ENCODE measurements at places on chromosomes 12 and 14.

DNA sequence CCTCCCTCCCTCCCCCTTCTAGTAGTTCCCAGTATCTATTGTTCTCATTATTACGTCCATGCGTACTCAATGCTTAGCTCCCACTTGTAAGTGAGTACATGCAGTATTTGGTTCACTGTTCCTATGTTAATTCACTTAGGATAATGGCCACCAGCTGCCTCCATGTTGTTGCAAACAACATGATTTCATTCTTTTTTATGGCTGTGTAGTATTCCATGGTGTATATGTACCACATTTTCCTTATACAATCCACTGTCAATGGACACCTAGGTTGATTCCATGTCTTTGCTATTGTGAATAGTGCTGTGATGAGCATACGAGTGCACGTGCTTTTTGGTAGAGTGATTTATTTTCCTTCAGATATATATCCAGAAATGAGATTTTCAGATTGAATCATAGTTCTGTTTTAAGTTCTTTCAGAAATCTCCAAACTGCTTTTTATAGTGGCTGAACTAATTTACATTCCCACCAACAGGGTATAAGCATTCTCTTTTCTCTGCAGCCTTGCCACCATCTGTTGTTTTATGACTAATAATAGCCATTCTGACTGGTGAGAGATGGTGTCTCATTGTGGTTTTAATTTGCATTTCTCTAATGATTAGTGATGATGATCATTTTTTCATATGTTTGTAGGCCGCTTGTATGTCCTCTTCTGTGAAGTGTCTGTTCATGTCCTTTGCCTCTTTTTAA is 17.9 kb upstream of the CLEC7A start:
- no peak for DNase-seq

DNA sequence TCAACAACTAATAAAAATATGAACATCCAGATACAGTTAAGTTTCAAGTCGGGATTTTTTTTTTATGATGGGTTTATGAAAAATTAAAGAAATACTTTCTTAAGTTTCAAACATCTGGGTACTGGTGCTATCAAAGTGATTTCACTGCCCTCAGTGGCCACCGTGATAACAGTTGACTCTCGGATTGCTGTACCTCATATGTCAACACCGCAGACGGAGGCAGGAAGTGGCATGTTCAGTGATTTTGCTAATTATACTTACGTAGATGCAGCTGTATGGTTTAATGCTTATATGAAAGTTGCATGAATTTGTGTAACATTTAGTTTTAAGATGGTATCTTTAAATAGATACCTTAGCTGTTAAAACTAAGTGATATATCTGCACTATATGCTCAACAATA is 20.8 kb upstream of the FBLN5 start:
- no peak for DNase-seq

- no peak for DNase-seq
Measured at GRCh38 chr14:103894723-103895059, 33.6 kb upstream of the TDRD9 start.

GRCh38 chr12:29634057-29634456 is 136.6 kb upstream of the OVCH1 start:
- DNase-seq: peak; percentile 35

DNA sequence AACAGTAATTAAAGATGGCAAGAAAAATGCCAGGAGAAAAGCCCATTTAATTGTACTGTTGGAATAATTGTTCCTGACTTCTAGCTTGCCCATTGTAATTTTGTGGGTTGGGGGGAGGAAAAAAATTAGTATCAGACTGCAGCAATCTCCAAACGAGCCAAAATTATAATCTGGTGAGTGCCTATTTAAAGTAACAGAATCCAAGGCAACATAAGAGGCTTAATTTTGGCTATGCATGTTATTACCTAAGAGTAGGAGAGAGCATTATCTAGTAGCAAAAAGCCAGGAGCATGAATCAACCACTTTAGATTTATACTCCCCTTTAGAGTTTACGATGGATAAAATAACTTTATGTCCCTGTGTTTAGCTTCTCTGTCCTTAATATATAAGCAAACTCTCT is 14.6 kb upstream of the DENND5B start:
- no peak for DNase-seq

DNA sequence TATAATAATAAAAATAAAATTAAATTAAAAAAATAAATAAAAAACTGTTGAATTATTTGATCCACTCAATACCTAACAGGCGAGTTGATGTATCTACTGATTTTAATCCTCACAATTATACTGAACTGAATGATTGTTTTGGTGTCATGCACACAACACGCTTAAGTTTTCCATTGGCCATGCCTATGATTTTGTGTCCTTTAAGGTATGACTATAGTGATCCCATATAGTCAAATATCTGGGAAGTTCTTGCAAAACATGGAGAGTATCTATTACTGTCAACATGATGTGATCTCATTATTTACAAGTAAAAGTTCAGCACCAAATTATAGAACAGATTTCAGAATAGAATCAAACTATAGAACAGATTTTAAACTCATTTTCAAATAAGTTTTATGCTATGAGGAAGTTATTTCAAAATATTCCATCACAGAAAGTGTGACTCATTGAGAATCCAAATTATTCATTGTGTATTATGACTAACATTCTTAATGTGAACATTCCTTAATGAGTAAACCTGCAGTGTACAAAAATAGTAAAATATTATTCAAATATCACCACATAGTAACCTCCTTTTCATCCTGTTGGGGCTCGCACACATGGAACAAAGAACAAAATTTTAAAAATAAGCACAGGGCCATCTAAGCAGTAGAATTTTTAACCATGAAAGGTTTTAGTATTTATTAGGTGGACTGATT is 190.4 kb downstream of the SLC25A21 start:
- DNase-seq: peak; percentile 80

GRCh38 chr12:80219345-80219744 is 120.0 kb downstream of the OTOGL start:
- DNase-seq: no peak

GRCh38 chr12:48999371-49000131 is at the start of gene DDN:
Gene DDN (minus strand): TSS chr12:48999375. CDS start chr12:48999287, 88 bp downstream.
- DNase-seq: no peak

DNA sequence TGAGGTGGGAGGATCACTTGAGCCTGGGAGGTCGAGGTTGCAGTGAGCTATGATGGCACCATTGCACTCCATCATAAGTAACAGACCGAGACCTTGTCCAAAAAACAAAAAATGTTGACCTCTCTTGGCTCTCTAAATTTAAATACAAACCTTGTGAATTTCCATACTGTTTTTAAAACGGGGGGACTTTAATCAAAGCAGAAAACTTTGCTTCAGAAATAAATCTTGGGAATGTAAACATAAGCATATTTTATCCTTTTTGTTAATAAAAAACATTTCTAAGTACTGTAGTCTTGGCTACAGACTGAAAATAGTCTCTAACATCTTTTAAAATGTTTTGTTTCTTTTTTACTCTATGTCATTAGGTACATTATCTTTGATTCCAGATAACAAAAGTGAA is 130.7 kb upstream of the RASSF8 start:
- no peak for DNase-seq

GRCh38 chr12:131074221-131075083 is 120.7 kb downstream of the ADGRD1 start:
- no peak for DNase-seq

DNA sequence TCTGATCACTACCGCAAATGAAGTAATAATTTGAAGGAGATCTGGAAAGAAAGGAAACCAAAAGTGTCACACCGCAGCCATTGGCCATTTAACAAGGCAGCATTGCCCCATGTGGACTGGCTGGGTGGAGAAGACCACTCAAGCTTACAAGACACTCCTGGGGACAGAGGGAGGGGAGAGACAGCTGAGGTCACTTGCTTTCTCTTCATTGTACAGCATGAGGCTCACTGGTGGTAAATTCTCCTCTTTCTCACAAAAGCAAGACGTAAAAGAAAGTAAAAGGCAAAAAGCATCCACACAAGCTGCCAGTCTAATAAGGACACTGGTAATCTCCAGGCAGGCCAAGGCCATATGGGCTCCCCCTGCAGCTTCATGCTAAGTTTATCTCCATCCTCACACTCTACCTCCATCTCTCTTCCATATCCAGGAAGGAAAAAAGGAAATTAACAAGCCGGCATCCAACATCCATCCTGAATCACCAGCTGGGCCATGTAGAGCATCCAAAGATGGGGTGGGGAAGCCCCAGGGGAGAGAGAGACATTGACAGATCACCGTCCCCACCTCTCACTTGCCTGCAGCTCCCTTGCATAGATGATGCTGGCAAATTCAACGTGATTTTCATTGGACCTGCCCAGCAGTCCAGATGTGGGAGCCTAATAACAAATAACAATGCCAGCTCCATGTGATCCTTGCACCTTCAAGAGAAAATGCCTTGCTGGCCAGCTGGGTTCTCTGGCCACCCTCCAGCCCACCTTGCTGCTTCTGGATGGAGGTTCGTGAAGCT is 100.6 kb downstream of the DPF3 start:
- DNase-seq: no peak

GRCh38 chr14:31902945-31903646 is 174.0 kb upstream of the ARHGAP5 start:
- no peak for DNase-seq

DNA sequence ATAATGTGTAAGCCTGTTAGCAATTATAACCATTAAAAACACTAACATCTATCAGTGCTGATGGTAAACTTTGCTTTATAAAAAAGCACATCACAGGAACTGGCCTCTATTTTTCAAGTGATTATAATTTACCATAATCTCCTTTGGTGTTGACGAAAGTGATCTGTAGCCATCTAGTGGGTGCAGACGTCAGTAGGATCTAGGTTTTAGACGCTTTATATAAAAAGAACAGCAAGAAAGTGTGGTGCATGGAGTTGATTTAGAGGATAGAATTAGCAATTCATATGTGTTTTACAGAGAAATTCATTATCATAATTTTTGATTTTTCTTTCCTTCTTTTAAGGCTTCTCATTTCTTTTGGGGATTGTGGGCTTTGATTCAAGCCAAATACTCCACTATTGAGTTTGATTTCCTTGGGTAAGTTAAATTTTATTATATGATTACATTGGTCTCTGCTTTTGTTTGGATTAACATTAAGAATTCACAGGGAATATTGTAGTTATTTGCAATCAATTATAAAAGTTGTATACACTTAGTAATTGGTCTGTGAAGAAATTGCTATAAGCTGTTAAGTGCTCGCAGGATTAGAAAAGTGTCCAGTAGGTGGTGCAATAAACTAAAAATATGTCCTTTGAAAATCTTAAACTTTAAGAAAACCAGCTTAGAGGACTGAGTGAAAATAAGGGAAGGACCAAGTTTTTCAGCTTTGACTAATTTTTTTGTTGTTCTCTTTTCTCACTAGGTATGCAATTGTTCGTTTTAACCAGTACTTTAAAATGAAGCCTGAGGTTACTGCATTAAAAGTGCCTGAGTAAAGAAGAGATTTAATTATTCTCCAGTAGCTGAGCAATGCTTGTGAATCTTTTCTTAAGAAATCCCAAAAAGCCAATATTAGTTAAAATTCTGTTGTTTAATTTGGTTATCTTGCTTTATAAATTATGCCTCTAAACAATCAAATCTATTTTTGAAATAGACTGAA is 59.5 kb downstream of the ETNK1 start:
- peak; percentile 14 for DNase-seq

- peak; percentile 59 for DNase-seq
Measured at GRCh38 chr12:15662983-15663659, 126.1 kb downstream of the EPS8 start.

DNA sequence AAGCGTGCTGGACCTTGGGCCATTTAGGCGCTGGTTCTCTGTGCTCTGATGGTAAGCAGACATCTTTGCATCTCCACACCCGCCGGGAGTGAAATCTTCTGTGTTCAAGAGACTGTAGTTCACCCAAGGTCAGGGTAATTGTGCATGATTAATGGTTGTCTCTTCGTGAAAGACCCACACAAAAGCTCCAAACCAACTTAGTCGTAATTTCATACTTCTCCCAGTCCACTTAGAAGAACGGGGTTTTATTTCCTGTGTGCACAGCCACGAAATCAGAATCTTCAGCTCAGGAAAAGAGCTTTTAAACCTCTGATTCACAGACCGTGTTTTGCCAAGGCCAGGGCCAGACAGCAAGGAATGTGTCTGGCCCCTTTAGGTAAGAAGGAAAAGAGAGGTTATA is 640.9 kb downstream of the MED13L start:
- DNase-seq: no peak

DNA sequence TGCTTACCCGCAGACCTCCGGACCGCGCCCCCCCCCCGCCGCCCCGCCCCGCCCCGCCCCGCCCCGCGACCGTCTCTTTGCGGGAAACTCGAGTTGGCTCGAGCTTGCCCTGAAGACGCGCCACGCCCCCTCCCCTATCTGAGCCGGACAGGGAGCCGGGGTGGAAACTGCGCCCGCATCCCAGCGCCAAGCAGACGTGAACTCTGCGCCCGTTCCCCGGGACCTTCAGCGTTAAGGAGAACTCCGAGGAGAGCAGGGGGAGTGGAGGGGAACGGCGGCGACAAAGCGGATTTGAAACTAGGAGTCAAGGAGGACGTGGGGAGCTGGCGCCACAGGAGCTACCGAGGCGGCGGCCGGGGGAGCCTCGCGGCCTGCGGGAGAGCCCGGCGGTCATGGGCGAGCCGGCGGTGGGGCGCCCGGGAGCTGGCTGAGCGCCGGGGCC is at the start of gene KCNK13:
TSS of gene KCNK13 (plus strand) at position 310 of the 442 bp plus-strand sequence. CDS start 212 bp downstream, outside the sequence.
- no peak for DNase-seq

Measured in mammary epithelial cell (primary cell).